ENCODE measurements at places on chromosomes 6 and 20.

- no peak for DNase-seq
Observed at GRCh38 chr20:20518263-20518662, 150.4 kb downstream of the INSM1 start.

GRCh38 chr20:37850724-37851355 lies 52.1 kb upstream of the VSTM2L start:
- no peak for DNase-seq

GRCh38 chr20:52830598-52830997 lies 141.6 kb upstream of the TSHZ2 start:
- DNase-seq: no peak

DNA sequence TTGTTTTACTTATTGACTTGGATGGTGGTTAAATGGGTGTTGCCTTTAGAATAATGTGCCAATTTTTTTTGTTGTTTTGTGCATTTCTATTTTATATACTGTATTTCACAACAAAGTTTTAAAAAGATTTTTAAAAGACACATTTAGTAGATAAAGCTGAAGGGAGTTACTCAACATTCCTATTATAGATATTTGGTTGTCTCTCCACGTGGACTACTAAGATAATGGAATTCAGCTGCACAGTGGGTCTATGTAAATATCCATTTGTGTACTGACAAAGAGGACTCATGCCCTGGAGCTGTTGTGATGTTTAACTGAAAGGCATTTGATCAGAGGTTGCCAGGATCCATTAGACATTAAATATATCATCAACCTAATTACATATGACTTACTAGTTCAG lies 23.2 kb upstream of the FAM135A start:
- DNase-seq: no peak

DNA sequence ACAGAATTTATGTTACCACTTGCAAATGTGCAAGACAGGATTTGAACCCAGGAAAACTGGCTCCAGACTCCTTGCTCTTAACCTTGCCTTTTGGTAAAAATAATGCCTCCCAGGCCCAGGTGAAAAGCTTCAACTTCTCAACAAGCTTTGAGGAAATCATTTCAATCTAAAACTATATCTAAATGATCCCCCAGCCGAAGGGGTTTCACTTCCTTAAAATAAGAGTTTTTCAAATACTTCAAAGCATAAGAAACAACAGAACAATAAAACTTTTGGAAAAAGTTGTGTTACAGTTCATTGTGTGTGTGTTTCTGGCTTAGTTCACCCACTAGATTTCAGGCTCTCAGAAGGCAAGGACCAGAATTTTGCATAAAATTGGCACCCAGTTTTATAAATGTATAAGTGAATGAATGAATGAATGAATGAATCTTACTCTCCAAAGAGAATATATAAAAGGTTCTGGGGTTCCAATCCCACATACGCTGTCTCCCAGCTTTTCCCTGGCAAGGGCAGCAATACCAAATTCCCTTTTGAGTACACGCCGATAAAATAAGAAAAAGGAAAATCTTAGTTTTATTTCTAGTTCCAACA lies 5.4 kb downstream of the OR2H2 start:
- DNase-seq: no peak

DNA sequence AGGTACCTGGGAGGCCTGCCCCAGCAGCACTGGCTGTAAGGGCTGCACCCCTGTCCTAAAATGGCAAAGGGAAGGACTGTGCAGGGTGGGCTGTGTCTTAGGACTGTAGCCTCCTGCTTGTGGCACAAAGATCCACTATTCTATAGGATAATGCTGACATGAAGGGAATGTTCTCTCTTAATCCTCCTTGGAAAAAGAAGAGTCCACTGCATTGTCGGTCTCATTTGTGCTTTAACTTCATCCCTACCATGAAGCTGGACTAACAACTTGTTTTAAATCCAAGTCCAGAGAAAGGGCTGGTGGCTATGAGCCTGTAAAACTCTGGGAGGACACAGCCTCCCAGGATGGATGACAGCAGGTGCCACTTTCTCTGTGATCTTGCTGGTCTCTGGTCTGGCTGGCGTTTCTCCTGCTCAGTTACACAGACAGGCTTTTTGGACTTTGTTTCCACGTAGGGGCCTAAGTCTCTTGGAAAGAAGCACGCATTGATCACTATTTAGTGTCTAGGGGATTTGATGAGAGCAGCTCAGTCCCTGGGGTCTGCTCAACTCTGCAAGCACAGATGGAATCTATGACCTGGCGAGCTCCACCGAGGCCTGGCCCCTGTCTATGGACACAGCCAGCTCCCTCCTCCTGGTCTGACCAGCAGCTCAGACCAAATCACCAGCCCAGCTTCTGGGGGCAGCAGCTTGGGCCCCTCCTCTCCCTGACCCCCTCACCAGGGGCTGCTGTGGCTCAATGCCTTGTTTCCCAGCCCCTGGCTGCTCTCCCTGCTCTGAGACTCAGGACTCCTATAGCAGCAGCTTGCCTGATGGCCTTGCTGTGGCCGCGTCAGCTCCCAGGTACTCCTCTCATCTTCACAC lies 4.8 kb downstream of the CST3 start:
- DNase-seq: no peak

DNA sequence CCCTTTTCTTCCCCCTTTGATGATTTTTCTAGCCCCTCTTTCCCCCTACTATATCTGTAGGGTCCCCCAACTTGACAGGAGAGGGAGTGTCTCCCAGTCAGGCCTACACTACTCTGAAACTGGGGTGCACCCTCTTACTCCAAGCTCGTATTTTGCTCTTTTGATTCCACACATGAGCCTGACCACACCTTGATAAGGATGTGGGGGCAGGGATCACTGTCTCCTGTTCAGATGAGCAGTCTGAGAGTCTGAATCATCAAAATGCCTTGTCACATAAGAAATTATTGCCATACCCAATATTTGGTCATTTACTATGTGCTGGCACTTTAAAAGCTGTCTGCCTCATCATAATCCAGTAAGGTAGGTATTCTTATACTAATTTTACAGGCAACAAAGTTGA lies 15.9 kb downstream of the PNPLA1 start:
- no peak for DNase-seq

DNA sequence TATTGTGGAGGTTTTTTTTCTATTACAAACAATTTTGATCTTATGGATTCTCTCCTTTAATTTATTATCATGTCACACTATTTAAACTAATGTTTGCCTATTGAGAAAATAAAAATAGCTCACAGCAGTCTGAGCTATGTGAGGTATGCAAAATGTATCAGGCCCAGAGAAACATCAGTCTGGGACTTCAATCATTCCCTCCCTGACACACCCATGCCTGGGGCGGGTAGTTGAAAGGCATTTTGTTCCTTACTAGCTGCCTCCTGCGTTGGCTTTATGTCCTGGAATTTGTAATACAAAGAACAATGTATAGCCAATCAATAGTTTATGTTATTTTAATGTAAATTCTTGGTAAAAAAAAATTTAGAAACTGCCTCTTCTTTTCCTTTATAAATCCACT lies 403.3 kb downstream of the EPM2A start:
- DNase-seq: peak; percentile 33

DNA sequence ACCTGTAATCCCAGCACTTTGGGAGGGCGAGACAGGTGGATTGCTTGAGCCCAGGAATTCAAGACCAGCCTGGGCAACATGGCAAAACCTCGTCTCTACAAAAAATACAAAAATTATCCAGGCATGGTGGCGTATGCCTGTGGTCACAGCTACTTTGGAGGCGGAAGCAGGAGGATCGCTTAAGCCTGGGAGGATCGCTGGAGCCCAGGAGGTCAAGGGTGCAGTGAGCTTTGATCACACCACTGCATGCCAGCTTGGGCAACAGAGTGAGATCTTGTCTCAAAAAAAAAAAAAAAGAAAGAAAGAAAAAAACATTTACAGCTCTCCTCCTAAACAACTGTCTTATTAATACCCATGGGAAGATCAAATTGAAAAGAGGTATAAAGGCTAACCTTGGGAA lies 8.8 kb upstream of the MYMX start:
- DNase-seq: no peak

- DNase-seq: peak; percentile 77
Observed at GRCh38 chr6:46323312-46323965, 152.7 kb upstream of the ENPP5 start.

- no peak for DNase-seq
Observed at GRCh38 chr6:163348789-163349680, 65.5 kb upstream of the QKI start.

- peak; percentile 16 for DNase-seq
Observed at GRCh38 chr6:113015249-113015648, 668.1 kb downstream of the RFPL4B start.

DNA sequence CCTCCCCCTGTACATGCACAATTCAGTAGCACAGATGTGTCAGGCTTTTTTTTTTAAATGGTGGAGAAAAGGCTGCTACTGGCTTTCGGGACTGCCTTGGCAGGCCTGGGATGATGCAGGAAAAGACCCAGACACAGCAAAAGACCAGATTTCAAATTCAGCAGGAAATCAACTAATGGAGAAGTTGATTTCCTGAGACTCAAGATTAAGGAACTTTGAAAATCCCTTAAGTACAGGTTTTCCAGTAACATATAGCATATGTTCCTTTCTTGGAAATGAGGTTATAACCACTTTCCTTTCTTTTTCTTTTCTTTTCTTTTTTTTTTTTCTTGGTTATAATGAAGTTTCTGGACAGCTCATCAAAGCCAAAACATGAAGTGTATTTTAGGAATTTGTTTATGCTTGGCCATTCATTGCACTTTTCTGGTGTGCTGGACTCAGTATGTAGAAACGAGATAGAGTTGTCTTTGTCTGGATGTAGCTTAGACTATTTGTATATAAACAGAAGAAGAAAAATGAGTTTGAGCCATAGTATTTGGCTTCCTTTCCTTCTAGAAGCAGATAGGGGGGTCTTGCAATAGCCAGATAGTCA lies 119.4 kb downstream of the SASH1 start:
- no peak for DNase-seq

DNA sequence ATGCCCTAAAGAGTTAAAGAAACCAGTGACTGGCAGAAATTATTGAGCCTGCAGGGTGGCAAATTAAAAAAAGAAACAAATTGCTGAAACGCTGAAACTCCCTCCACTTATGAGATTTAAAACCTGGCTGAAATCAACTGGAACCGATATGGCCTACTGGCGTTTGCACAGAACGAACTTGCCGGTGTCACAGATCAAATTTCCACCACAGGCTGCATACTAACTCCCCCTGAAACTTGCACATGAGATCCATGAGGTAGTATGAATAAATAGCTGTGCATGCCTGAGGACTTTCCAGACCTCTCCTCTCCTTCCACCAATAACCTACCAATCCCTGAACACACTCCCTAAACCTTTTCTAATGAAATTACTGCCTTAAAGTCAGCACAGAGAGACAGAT lies 150.4 kb downstream of the RNGTT start:
- no peak for DNase-seq

DNA sequence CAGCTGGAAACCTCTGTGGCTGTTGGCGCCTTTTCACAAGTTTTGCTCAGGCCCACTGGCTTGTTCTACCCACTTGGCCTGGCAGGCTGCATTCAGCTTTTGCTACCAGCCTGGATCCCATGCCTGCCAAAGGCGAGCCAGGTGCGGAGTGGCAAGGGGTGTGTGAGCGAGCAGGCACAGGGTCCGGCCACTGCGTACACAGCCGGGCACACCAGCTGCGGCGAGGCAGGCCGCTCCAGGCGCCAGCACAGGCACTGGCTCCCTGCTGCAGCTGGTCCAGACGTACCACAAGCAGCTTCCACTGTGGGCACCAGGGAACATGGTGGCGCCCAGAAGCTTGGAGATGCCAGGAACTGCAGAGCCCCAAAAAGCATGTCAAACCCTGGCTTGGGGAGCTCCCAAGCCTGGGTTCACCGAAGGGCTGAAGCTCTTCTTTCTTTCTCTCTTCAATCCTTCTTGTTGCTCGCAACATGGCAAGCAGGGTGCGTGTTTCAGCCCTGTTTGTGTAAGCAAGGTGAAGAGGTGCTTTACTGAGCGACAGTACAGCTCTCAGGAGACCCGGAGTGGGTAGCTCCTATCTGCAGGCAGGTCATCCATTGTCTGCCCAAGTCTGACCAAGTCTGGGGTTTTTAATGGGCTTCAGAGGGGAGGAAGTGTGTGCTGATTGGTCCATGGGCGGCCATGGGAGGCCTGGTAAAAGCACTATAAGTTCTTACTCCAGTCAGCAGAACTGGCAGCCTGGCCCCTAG lies 32.6 kb upstream of the GRM4 start:
- DNase-seq: no peak

DNA sequence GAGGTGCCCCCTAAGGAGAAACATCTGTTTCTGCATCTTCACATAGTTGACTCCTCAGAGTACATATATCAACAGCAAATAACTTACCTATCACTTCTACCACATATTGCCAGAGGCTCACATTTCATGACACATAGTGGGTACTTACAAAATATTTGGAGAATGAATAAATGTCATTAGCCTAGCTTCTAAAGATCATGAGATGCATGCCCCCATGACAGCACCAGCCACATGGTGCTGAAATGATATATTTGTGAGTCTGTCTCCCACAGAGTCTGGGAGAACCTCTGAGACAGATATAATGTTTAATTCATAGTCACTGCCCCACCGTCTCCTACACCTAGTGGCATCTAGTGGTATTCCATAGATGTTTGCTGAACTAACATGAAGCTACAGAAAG lies 555.6 kb downstream of the KIF16B start:
- DNase-seq: no peak

GRCh38 chr6:101286146-101286545 lies 107.4 kb upstream of the GRIK2 start:
- no peak for DNase-seq

DNA sequence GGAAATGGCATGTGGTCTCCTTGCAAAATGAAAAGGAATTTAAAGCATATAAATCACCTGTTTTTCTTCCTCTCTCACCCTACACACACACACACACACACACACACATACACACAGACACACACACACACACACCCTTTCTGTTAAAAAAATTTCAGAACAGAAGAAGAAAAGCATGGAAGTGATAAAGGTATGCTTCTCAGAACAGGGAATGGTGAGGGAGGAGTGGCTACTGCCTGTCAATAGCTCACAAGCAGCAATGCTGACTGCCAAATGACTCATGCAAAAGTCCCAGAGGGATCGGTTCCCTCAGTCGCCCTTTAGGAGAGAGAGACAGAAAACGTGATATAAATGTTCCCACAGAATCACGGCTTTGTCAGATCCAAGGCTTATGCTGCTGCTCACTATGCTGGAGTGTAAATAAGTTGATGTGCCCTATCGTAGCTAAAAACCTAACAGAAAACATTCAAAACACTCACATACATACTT lies 102.6 kb downstream of the IBTK start:
- DNase-seq: peak; percentile 92

- DNase-seq: no peak
Observed at GRCh38 chr6:84019842-84020211, 13.7 kb upstream of the MRAP2 start.

Measured in MCF 10A (cell line).